ENCODE measurements at places on chromosomes 5 and 9.

DNA sequence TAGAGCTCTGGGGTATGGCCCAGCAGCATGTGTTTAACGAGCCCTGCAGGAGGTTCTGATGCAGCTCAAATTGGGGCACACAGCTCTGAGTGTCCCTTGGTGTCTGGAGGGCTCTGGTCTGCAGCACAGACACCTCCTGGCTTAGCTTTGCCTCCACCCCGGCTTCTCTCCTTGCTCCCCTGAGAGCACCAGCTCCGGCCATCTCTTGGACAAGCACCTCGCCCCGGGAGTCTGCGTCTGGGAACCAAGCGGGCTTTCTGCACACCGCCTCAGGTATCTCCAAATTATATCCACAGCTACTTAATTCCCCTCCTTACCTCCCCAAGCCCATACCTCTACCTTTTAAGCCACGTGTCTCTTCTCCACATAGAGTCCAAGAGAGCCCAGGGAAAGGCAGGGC is 83.7 kb upstream of the IRX4 start:
- H3K27me3 ChIP-seq: no peaks in the 10 kb centered on the region
- no peaks in the 10 kb centered on the region for H3K4me1 ChIP-seq
- H3K36me3 ChIP-seq: no peaks in the 10 kb centered on the region
- no peak for DNase-seq

GRCh38 chr5:55278778-55279177 is 28.7 kb downstream of the DHX29 start:
- H3K36me3 ChIP-seq: peaks cover 11% of the 10 kb centered on the region
- no peak overlapping the region for H3K27ac ChIP-seq
- H3K27me3 ChIP-seq: no peaks in the 10 kb centered on the region
- no peak overlapping the region for H3K4me3 ChIP-seq
- H3K4me1 ChIP-seq: no peaks in the 10 kb centered on the region

GRCh38 chr5:76787237-76787636 is 31.6 kb upstream of the F2RL1 start:
- no peak overlapping the region for H3K4me3 ChIP-seq
- peaks cover 8% of the 10 kb centered on the region for H3K4me1 ChIP-seq
- no peaks in the 10 kb centered on the region for H3K36me3 ChIP-seq
- H3K27ac ChIP-seq: peak overlapping the region; percentile 48
- no peaks in the 10 kb centered on the region for H3K27me3 ChIP-seq

DNA sequence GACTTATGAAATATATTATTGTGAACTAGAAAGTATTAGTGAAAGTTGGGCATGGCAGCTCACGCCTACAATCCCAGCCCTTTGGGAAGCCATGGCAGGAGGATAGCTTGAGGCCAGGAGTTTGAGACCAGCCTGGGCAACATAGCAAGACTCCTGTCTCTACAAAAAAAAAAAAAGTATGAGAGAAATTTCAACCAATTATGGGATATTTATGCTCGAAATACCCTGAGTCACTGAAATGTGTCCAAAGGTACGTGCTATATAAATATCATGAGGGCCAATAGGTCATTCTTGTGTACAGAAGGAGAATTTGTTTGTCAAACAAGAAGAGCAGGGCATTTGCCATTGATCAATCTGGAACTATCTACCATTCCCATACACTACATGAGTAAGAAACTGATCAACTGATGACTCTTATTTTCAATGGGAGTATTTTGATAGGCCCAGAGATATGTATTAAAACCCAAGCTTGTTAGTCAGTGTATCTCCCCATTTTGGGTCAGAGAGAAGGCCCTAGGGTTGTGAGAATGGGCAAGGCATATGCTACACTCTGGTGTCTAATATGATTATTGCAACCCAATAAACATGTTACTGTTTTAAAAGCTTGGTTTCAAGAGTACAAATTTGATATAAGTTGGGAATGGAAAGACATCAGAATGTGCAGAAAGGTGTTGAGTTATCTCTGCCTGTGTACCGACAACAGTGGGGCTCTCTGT is 21.7 kb upstream of the HOMER1 start:
- H3K4me3 ChIP-seq: no peak overlapping the region
- no peak for DNase-seq
- no peaks in the 10 kb centered on the region for H3K4me1 ChIP-seq
- no peak overlapping the region for H3K27ac ChIP-seq
- no peaks in the 10 kb centered on the region for H3K36me3 ChIP-seq
- no peaks in the 10 kb centered on the region for H3K27me3 ChIP-seq

DNA sequence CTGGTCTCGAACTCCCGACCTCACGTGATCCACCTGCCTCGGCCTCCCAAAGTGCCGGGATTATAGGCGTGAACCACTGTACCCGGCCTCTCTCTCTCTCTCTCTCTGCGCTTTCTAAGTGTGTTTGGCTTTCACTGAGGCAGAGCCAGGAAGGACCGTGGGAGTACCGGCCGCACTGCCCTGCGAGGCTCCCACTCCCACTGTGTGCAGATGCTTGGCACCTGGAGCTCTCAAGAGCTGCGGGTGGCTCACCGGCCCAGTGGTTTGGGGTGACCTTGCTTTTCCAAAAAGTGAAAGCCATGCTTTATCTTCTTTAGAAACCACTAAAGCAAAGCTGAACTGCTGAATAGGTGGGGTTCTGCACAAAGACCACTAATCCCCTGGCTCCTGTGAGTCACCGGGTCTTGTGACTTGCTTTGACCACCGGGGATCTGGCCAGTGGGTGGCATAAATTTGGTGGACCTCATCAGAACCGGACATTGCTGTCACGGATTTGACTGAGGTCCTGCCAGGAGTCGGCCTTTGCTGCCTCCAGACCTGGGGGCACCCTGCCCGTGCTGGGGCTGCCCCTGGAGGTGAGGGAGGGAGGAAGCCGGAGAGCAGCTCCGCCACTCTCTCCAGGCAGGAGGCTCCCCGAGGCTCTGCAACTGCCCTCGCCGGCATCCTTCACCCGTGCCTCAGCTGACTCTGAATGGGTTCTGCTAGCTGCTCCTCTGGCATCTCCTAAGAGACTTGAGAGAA is 228.9 kb downstream of the FANCC start:
- H3K4me3 ChIP-seq: no peak overlapping the region
- no peaks in the 10 kb centered on the region for H3K36me3 ChIP-seq
- peak overlapping the region; percentile 75 for H3K27ac ChIP-seq
- H3K27me3 ChIP-seq: no peaks in the 10 kb centered on the region
- H3K4me1 ChIP-seq: peaks cover 9% of the 10 kb centered on the region

DNA sequence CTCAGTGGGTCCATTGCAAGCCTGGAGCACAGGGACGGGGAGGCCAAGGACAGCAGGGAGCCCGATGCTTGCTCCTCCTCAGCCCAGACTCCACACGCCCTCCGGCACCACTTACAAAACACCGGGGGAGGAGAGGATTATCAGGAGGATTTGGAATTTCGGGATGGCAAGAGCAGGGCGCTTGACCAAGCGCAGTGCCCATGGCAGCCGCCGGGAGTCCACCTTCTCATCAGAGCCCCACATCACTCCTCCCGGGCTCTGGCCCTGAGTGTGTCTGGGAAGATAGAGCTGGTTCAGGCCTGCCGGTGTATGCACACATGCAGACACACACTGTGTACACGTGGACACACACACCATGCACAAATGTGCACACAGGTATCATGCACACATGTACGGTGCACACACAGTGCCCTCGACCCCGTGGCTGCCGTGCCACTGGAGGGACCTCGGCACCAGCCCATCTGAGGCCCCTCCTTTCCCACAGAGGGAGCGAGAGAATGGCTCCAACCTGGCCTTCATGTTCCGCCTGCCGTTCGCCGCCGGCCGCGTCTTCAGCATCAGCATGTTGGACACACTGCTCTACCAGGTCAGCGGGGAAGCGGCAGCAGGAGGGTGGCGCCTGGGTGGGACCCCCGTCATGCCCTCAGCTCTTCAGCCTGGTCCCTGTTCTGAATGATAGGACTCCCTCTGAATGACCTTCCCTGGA is 81.7 kb downstream of the KCNT1 start:
- no peak overlapping the region for H3K4me3 ChIP-seq
- H3K27ac ChIP-seq: no peak overlapping the region
- H3K4me1 ChIP-seq: no peaks in the 10 kb centered on the region
- no peaks in the 10 kb centered on the region for H3K27me3 ChIP-seq

DNA sequence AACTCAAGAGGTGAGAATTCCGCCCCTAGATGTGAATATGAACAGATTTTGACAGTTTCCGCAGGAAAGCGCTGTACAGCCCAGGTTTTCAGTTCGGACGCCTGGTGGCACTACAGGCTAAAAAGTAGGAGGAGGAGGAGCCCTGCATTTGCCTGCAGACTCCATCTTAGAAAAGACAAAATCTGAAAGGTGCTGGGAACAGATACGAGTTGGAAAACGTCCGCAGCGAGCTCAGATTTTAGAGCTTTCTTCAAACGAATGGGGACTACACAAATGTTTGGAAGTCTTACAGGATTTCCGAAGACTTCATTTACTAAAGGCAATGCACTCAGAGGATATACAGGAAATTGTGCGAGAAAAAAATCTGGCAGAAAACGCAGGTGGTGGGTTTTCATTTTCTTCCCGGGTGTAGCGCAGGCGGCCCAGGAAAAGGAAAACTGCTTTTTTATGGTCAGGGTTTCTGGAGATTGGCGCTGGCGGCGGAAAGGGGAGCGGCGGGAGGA is 9.9 kb upstream of the PCDHB2 start:
- H3K27ac ChIP-seq: no peak overlapping the region
- DNase-seq: no peak
- H3K27me3 ChIP-seq: no peaks in the 10 kb centered on the region
- H3K4me3 ChIP-seq: peak overlapping the region; percentile 95
- no peaks in the 10 kb centered on the region for H3K4me1 ChIP-seq

- no peaks in the 10 kb centered on the region for H3K4me1 ChIP-seq
- no peak overlapping the region for H3K27ac ChIP-seq
- H3K36me3 ChIP-seq: no peaks in the 10 kb centered on the region
Measured at GRCh38 chr5:61120534-61120933, 41.7 kb downstream of the SMIM15 start.

DNA sequence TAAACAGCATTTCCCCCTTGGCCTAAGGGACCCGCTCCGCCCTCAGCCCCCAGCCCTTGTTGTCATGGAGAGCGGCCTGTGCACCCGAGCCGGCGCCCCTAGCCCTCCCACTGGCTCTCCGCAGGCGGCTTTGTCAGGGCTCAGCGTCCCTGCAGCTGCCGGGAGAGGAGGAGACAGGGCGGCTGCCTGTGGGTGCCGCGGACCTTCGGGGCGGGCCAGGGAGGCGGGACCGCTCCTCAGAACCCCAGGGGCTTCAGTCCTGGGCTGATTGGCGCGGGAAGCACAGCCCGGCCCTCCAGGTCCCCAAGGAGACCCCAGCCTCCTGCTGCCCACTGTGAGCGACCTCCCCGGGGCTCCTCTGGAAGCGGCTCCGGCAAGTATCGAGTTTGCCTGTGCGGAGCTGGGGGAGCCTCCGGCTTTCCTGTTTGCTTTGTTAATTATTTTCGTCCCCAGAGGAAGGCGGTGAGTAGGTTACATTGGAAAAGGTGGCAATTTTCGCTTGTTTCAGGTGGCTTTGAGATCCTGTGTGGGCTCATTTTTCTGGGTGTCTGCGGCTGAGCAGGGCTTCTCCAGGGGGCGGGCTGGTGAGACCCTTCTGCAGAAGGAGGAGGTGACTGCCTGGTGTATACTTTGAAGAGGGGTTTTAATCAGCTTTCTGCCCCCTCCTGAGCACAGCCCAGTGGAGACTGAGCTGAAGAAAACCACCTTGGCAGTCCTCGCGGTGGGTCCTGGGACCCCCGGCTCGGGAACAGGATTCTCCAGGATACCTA is at the start of gene FGD3:
FGD3 (plus strand) TSS at position 256 of the 770 bp plus-strand sequence. CDS start 28,734 bp downstream, outside the sequence.
- no peak within 1 kb of the TSS for H3K4me3 ChIP-seq
- no peaks in the 10 kb centered on the region for H3K36me3 ChIP-seq
- no peaks in the 10 kb centered on the region for H3K27me3 ChIP-seq
- no peak for DNase-seq

DNA sequence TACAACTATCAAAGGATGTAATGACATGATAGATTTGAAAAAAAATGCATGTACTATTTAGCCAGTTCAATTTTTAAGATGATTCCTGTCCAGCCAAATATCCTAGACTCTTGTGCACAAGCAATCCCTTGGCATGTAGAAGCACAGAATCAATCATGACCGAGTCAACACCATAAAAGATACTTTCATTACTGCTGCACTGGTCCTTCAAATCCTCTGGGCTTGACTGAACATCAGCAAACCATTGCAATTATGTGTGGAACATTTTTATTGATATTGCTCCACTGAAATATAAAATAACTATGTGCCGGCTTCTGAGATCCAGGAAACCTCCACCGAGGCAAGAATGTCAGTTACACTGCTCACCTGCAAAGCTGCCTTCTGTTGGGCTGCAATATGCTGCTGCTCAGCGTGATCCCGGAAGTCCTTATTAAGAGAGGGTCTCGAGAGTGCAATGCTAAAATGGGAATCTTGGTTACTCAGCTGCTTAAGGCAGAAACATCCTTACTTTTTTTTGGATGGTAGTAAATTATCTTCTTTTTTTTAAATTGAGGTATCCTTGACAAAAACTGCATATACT is 28.7 kb downstream of the INIP start:
- no peak overlapping the region for H3K27ac ChIP-seq
- H3K4me3 ChIP-seq: no peak overlapping the region
- H3K4me1 ChIP-seq: no peaks in the 10 kb centered on the region
- no peak for DNase-seq
- H3K36me3 ChIP-seq: peaks cover 5% of the 10 kb centered on the region

DNA sequence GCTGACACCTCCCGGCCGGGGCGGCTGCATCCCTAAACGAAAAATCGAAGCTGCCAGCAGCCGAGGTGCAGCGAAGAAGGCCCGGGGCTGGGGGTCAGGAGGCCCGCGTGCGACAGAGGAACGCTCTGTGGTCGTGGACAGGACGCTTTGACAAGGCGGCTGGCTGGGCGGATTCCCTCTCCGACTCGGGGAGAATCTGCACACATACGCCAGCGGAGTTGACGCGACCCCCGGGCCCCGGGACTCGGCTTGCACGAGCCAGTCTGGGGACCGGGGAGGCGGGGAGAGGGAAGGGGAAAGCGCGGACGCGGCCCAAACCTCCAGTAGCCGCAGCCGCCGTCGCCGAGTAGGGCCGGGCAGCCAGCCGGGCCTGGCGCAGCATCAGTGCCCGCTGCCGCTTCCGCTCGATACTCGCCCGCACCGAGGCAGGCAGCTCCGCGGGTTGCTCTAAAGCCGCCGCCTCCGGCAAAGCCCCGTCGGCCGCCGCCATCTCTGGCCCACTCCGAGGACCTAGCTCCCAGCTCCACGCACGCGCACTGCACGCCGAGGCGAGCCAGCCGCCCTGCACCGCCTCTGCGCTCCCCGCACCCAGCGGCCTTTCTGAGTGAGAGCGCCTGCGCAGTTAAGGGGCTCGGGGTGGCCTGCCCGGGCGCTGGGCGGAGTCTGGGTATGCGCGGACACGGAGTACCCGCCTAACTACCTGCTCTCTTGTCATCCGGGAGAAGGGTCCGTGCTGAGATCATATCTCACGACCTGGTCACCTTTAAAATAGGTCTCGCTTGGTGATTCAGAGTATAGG is at the start of gene XPA:
XPA (minus strand) TSS at position 538 of the 799 bp plus-strand sequence; CDS start at position 490, 48 bp downstream.
- H3K36me3 ChIP-seq: no peaks in the 10 kb centered on the region
- H3K4me1 ChIP-seq: peaks cover 6% of the 10 kb centered on the region
- DNase-seq: peak; percentile 99
- H3K27me3 ChIP-seq: no peaks in the 10 kb centered on the region
- H3K27ac ChIP-seq: peak within 1 kb of the TSS; percentile 7

GRCh38 chr5:33439905-33440481 is 772 bp upstream of the TARS1 start:
- H3K36me3 ChIP-seq: no peaks in the 10 kb centered on the region
- no peak for DNase-seq
- no peaks in the 10 kb centered on the region for H3K27me3 ChIP-seq
- no peaks in the 10 kb centered on the region for H3K4me1 ChIP-seq

Measured in aorta (tissue), 5 donors.